ENCODE measurements at places on chromosomes 11 and 22.

- H3K27me3 ChIP-seq: no peaks in the 10 kb centered on the region
- no peak overlapping the region for H3K27ac ChIP-seq
- no peaks in the 10 kb centered on the region for H3K4me1 ChIP-seq
- no peak overlapping the region for H3K4me3 ChIP-seq
Measured at GRCh38 chr11:12275818-12276217, 101.6 kb upstream of the PARVA start.

DNA sequence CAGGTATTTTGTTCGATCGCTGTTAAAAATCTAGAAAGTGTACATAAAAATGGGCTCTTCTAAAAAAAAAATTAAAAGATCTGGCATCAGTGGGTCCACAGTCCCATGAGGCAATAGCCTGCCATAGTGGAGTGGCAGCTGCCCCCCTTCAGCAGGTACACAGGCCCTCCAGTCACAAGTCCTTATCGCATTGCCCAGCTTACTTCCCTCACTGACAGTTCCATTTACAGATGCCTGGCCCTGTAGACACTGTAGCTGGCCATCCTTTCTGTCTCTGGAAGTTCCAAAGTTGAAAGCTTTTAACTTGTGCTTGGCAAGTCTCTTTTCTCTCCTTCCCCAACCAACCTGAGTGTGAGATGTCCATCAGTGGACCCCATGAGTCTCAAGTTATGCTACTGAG, 11.4 kb downstream of the ZNRF3 start:
- H3K27me3 ChIP-seq: no peaks in the 10 kb centered on the region
- no peaks in the 10 kb centered on the region for H3K36me3 ChIP-seq
- H3K27ac ChIP-seq: no peak overlapping the region
- no peaks in the 10 kb centered on the region for H3K4me1 ChIP-seq
- no peak for DNase-seq

DNA sequence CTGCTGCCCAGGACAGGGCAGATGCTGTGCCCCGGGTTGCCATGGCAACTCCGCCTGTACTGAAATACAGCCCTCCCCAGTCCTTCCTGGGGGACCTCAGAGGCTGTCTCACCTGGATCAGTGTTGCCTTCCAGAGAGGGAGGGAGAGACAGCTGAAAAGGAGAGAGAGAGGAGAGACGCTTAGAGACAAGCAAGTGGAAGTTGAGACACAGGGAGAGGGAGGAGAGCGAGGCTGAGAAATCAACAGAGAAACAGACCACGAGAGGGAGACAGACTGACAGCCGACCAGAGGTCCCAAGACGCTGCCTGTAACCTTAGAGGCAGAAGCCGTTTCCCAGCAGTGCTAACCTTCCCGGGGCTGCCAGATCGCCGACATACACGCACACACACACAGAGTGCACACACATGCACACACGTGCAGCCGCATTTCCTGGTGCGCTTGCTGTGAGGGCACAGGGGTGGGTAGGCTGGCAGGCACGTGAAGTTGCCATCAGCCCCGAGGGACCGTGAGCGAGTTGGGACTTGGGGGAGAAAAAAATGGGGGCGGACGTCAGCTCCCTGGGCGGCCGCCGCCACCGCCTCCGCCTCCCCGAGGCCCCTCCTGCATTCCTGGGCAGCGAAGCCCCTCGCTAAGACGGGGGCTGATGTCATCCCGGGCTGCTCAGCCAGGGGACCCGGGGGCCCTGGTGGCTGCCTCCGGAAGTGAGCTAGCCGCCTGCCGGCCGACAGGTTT, 88.6 kb upstream of the CRYBB3 start:
- peak overlapping the region; percentile 74 for H3K4me3 ChIP-seq
- H3K27ac ChIP-seq: peak overlapping the region; percentile 85
- H3K27me3 ChIP-seq: no peaks in the 10 kb centered on the region
- peaks cover 29% of the 10 kb centered on the region for H3K4me1 ChIP-seq

DNA sequence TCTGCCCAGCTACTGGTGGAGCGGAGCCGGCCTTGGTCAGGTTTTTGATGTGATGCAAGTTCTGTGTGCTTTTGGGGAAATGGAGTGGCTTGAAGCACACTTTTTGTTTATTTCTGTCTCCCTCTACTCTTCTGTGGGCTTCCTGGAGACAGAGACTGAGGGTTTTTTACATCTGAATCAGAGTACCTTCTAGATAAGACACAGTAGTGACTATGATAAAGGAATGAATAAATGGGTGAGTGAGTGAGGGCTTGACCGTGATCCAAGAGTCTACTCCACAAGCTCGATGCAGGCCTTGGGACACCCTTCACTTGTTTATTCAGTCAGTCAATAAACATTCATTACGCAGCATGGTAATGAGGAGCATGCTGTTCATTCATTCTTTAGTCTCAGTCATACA, 125.7 kb downstream of the PKNOX2 start:
- H3K27ac ChIP-seq: no peak overlapping the region
- peaks cover 7% of the 10 kb centered on the region for H3K4me1 ChIP-seq
- peak; percentile 64 for DNase-seq
- H3K4me3 ChIP-seq: no peak overlapping the region
- H3K27me3 ChIP-seq: no peaks in the 10 kb centered on the region
- no peaks in the 10 kb centered on the region for H3K36me3 ChIP-seq

DNA sequence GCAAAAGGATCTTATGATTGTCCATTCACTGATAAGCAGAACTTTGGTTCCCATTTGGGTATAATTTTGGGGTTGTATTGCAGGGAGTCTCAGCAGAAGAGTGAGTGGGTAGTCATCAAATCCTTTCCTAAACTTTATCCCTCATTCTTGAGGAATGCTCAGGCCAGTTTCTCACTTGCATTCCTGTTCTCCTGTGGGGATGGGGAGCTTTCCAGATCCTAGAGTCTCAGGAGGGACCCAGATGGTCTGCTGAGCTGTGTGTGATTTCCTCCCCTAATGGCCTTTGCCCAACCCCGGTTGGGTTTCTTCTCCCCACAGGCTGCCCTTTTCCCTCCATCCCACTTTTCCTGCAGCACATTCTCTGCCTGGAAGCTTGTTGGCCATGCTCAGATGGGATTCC, 79.9 kb downstream of the MIAT start:
- no peak for DNase-seq
- H3K27ac ChIP-seq: no peak overlapping the region
- no peaks in the 10 kb centered on the region for H3K4me1 ChIP-seq
- H3K36me3 ChIP-seq: no peaks in the 10 kb centered on the region
- no peak overlapping the region for H3K4me3 ChIP-seq

DNA sequence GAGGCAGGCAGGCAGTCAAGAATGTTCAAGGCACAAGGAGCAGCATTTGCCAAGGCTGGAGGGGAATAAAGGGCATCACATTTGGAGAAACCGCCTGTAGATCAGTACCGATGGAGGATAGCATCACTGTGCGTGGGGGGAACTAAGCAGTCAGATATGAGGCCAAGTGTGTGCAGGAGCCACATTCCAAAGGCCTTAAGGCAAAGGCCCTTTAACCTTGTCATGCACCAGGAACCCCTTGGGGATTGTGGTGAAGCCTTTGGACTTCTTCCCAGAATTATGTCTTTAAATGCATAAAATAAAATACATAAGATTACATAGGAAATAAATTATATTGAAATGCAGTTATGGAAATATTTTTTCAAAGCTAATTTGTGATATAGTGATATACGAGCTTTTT, 532.1 kb downstream of the BUD13 start:
- H3K36me3 ChIP-seq: no peaks in the 10 kb centered on the region
- no peaks in the 10 kb centered on the region for H3K27me3 ChIP-seq
- H3K27ac ChIP-seq: no peak overlapping the region
- no peaks in the 10 kb centered on the region for H3K4me1 ChIP-seq
- peak; percentile 43 for DNase-seq

DNA sequence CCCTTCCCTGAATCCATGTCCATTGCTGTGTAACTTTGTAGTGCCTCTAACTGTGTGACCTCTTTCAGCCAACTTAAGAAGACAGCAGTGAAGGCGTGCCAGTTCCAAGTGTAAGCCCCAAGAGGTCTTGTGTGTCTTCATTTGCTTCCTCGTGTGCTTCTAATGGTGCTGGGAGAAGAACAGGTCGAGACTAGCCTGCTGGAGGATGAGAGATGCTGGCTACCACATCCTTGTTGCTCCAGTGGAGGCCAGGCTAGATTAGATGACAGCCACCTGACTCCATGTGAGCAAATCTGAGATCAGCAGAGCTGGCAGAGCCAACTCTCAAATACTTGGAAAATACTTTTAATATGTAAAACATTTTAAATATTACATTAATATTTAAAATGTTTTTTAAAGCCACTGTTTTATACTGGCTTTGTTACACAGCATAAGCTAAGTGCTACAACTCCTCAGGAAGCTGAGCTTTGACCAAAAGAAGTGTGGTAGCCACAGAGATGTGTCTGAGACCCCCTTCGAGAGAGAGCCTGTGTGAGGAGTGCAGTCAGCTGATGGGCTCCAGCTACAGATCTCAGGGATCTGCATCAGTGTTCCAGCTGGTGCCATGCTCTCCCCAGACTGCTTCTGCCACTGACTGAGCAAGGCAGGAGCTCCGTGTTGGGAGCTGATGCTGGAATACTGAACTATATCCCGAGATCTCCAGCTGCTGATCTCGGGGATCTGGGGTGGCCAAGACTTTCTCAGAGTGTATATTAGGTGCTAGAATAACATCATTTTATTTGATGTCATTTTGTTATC, 8.9 kb downstream of the KCNJ11 start:
- no peak overlapping the region for H3K4me3 ChIP-seq
- no peaks in the 10 kb centered on the region for H3K4me1 ChIP-seq
- no peak overlapping the region for H3K27ac ChIP-seq
- no peaks in the 10 kb centered on the region for H3K36me3 ChIP-seq

GRCh38 chr11:79110321-79110720, 330.5 kb downstream of the TENM4 start:
- H3K27ac ChIP-seq: no peak overlapping the region
- H3K4me3 ChIP-seq: no peak overlapping the region
- DNase-seq: no peak
- H3K36me3 ChIP-seq: no peaks in the 10 kb centered on the region
- peaks cover 6% of the 10 kb centered on the region for H3K4me1 ChIP-seq

- no peaks in the 10 kb centered on the region for H3K27me3 ChIP-seq
- no peak overlapping the region for H3K27ac ChIP-seq
Measured at GRCh38 chr11:38005597-38005996, 1407.6 kb upstream of the RAG2 start.

GRCh38 chr11:101456812-101457211, 127.0 kb downstream of the TRPC6 start:
- DNase-seq: no peak
- no peaks in the 10 kb centered on the region for H3K36me3 ChIP-seq
- H3K27ac ChIP-seq: no peak overlapping the region
- no peaks in the 10 kb centered on the region for H3K27me3 ChIP-seq
- H3K4me3 ChIP-seq: no peak overlapping the region

GRCh38 chr11:106770489-106771085, 247.7 kb downstream of the GUCY1A2 start:
- DNase-seq: no peak
- H3K4me3 ChIP-seq: no peak overlapping the region
- H3K27ac ChIP-seq: no peak overlapping the region
- no peaks in the 10 kb centered on the region for H3K27me3 ChIP-seq
- no peaks in the 10 kb centered on the region for H3K4me1 ChIP-seq

- no peak overlapping the region for H3K27ac ChIP-seq
- no peak for DNase-seq
- H3K4me1 ChIP-seq: no peaks in the 10 kb centered on the region
- no peak overlapping the region for H3K4me3 ChIP-seq
Measured at GRCh38 chr11:116911976-116912734, 74.7 kb upstream of the APOA1 start.

- H3K27ac ChIP-seq: no peak overlapping the region
- DNase-seq: no peak
- H3K4me1 ChIP-seq: no peaks in the 10 kb centered on the region
- no peak overlapping the region for H3K4me3 ChIP-seq
- no peaks in the 10 kb centered on the region for H3K36me3 ChIP-seq
Measured at GRCh38 chr11:97856666-97857065, 1164.1 kb upstream of the CNTN5 start.

DNA sequence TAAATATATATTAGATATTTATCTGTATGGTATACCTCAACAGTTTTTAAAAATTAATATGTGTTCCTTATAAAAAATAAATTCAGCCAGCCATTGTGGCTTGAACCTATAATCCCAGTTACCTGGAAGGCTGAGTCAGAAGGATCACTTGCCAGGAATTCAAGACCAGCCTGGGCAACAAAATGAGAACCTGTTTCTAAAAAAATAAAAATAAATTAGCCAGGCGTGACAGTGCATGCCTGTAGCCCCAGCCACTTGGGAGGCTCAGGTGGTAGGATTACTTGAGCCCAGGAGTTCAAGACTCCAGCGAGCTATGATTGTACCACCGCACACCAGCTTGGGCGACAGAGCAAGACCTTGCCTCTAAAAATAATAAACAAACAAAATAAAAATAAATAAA, 54.9 kb downstream of the PHF21A start:
- H3K27ac ChIP-seq: no peak overlapping the region
- no peak overlapping the region for H3K4me3 ChIP-seq
- DNase-seq: no peak
- H3K4me1 ChIP-seq: no peaks in the 10 kb centered on the region
- no peaks in the 10 kb centered on the region for H3K36me3 ChIP-seq
- H3K27me3 ChIP-seq: no peaks in the 10 kb centered on the region

GRCh38 chr22:38853196-38853651, 9.4 kb upstream of the NPTXR start:
- H3K4me1 ChIP-seq: no peaks in the 10 kb centered on the region
- DNase-seq: no peak
- no peaks in the 10 kb centered on the region for H3K36me3 ChIP-seq

DNA sequence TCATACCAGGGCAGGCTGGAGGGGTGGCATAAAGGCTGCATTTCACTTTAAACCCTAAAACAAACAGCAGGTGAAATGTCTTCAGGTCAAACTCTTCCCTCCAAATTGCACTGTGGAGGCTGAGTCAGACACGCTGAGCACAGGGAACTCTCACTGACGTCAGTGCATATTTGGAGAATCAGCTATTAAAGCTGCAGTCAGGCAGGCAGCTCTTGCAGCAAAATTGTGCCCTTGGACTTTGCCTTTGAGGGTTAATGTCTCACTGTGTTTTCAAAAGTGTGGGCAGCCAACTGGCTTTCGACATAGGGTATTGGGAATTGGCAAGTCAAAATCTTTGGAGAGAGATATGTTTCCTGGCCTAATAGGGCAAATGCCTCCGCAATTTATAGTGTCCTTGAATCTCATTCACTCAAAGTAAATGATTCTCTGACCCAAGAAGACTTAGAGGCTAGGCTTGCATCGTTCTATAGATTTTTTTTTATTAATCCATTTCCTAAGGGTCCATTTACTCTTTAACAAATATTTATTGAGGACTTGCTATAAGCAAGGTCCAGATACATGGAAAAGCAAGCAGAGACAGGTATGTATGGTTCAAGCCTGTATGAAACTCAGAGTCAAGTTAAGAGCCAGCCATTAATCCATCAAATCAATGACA, 27.7 kb upstream of the SMCO4 start:
- H3K27ac ChIP-seq: no peak overlapping the region
- no peaks in the 10 kb centered on the region for H3K4me1 ChIP-seq
- no peaks in the 10 kb centered on the region for H3K27me3 ChIP-seq

GRCh38 chr11:69962152-69962551, 116.0 kb upstream of the ANO1 start:
- no peaks in the 10 kb centered on the region for H3K27me3 ChIP-seq
- H3K4me1 ChIP-seq: no peaks in the 10 kb centered on the region
- no peak for DNase-seq

- DNase-seq: no peak
- H3K27ac ChIP-seq: no peak overlapping the region
- no peaks in the 10 kb centered on the region for H3K27me3 ChIP-seq
- no peaks in the 10 kb centered on the region for H3K36me3 ChIP-seq
- no peak overlapping the region for H3K4me3 ChIP-seq
Measured at GRCh38 chr22:17087498-17088131, 2.8 kb downstream of the IL17RA start.

GRCh38 chr22:49774499-49775151, 53.0 kb downstream of the BRD1 start:
- no peak overlapping the region for H3K27ac ChIP-seq
- no peak for DNase-seq
- no peaks in the 10 kb centered on the region for H3K4me1 ChIP-seq
- H3K27me3 ChIP-seq: no peaks in the 10 kb centered on the region
- H3K4me3 ChIP-seq: no peak overlapping the region

Data from kidney (tissue), 22 donors.